ENCODE measurements at places on chromosomes 4 and X.
A peak's percentile ranks its signal among the peaks of the same experiment; 100 is the strongest.

DNA sequence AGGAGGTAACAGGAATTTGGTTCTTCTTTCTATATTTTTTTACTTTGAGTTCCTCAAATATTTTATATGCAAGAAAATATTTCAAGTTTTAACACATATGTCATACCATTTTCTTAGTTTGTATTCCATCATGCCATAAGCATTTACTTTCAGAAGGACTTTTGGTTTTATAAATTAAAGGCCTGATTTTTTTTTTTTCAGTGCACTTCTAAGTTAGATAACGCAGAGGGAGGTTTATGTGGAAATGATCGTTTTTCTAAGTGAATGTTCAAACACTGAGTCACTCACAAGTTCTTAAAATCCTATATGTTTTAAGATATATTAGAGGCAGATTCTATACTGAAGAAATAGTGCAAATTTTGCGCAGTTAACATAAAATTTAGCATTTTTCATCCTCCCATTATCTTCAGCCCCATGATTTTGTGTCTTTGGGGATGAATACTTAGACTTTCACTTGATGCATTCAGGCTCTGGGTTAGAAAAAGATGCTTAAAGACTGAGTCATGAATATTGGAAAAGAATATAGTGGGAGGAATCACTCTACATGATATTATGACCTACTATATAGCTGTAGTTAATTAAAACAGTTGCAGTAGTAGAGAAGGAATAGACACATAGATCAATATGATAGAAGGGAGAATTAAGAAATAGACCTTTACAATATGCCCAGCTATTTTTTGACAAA is 54.9 kb downstream of the COL4A5 start:
- DNase-seq = no peak

GRCh38 chr4:153535772-153536513 is 69.8 kb downstream of the TMEM131L start:
- DNase-seq = no peak

- no peak for DNase-seq
Measured at GRCh38 chr4:3868211-3869173, 102.3 kb downstream of the ADRA2C start.

DNA sequence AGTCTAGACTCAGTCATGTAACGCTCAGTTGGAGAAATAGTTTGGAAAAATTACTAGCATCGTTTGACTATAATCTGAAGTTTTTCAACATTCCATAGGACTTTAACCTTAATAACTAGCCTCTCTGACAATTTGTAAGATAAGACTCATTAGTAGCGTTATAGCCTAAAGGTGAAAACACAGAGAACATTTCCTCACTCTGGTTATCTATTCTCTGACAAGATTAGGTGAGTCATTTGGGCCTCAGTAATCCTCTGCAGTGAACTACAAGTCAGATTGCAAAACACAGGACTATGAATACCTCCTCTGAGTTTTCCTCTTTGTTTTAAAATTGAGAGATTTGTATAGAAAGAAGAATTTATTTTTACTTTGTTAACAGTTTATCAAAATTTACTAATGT is 31.8 kb upstream of the PDLIM5 start:
- DNase-seq = no peak

DNA sequence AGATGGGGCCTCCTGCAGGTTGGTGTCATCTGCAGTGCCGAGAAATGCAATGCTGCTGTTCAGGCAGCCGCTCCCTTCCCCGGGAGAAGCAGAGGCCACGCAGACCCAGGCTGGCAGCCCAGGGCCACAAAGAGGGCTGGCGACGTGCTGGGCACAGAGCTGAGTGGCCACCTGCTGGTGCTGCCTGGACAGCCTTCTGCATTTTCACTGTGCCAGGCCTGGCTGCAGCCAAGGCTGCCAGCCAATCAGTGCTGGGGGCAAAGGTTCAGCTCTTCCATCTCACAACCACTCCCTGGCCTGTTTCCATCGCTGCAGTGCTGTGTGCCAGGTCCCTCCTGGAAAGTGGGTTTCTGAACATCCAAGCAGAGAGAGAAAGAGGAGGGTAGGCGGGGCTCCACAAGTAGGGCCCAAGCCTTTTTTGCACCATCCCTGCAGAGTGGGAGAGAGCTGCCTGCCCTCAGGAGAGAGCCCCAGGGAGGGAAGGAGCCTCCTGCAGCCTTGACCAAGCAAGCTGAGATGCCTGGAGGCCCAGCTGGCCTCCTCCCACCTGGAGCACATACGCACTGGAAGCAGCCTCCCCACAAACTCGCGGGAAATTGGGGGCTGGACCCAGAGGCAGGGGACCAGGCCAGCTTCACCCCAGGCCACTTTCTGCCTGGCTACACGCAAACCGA is 20.1 kb downstream of the ADRA2C start:
- no peak for DNase-seq

DNA sequence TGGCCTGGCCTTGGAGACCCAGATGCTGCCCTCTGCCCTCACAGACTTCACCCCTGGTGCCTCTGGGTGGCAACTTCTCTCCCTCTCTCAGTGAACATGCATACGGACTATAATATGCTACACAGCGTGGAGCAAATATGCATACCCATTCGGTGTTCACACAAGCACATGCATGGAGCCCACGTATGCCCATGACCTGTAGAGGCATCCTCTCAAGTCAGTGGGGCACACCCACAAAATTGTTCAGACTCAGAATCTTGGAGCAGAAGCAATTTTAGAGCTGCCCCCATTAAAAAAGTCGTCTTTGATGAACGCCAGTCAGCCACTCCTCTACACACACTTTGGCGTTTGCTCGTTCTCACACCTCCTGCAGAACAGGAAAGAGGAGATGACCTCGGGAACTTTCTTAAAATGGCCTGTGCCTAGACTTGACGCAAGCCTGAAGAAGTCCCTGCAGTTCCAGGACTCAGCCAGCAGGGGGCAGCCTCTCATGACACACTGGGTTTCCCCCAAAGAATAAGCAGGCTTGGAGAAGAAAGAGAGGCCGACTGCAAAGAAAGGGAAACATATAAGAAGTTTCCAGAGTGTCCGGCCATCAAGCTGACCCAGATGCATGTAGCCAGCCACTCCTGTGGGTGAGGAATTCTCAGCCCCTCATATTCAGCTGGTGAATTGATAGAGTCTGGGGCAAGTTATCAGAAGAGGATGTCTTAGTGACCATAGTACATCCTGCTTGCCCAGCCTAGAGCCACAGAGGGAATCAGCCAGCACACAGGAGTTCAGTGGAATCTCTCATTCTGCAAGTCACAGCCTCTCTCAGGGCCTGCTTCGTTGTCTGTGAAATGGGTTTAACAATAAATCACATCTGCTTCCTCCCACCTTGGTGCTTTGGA is 17.3 kb downstream of the APLN start:
- peak; percentile 75 for DNase-seq

- no peak for DNase-seq
Measured at GRCh38 chr4:10003666-10004065, 17.6 kb downstream of the SLC2A9 start.

- no peak for DNase-seq
Measured at GRCh38 chr4:26010304-26010703, 96.3 kb downstream of the SMIM20 start.

DNA sequence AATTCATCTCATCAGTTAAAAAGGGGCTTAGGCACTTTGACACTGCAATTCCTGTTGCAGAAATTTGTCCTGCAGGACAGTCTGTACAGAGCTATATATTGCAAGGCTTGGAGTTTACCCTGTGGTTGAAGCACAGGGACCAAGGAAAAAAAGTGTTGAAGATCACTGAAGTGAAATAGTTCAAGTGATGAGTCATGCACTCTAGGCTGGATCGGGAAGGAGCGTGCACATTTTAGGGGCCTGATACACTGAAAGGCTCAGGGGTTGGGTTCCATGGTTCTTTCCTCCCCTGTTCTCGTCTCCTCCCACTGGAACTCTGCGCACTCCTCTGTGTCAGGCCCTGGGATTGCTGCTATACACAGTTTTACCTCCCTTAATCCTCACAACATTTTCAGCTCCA is 104.9 kb upstream of the ARMCX2 start:
- no peak for DNase-seq

DNA sequence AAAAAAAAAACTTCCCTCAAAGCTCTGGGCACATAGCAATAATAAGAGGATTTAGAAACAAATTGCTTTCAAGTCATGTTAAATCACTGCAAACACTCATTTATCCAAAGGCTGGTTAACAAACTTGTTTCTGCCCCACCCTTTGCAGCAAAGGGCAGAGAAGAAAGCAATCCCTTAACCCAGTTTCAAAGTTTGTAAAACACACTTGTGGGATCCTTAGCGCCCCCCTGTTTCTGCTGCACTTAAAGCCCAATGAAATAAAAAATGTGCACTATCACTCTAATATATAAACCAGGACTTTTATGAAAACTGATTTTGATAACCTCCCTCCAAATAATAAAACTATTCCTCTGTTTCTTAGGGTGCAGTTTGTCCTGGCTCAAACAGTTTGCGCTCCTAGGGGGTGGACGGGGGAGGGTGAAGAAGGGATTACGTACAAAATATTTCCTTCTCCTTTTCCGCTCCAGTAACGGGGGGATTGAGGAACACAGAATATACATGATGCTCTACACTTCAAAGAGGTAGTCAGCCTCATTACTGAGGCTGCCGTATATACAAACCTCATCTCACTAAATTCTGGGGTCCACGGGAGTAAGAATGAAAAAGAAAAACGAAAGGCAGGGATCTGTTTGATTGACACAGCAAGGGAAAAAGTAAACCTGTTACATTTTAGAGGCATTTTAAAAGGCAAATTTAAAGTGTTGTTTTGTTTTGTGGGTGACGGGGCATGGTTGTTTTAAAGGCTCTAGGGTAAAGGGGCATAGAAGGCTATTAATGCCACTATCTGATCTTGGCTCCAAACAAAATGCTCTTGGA is 3.1 kb upstream of the PCDH10 start:
- DNase-seq = no peak

DNA sequence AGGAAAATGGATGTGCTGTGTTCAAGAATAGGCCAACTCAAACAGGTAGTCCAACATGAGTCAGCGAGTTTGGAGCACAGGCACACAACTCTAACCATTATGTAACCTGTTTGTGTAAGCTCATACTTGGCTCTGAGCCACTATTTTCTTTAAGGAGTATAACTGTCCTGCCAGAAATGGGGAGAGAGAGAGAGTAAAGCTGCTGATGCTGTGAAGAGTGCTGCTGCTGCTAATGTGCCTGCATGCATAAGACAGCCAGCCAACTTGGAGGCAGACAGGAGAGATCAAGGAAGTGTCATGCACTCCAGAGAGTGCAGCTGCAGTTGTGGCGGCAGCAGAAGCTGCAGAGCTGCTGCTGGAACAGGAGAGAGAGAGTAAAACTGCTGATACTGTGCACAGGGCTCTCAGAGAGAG is 11.7 kb upstream of the STATH start:
- DNase-seq = no peak

- DNase-seq = no peak
Measured at GRCh38 chrX:69396916-69397315, 107.2 kb upstream of the NALF2 start.

GRCh38 chr4:86895692-86896488 is 3.7 kb upstream of the C4orf36 start:
- peak; percentile 20 for DNase-seq

DNA sequence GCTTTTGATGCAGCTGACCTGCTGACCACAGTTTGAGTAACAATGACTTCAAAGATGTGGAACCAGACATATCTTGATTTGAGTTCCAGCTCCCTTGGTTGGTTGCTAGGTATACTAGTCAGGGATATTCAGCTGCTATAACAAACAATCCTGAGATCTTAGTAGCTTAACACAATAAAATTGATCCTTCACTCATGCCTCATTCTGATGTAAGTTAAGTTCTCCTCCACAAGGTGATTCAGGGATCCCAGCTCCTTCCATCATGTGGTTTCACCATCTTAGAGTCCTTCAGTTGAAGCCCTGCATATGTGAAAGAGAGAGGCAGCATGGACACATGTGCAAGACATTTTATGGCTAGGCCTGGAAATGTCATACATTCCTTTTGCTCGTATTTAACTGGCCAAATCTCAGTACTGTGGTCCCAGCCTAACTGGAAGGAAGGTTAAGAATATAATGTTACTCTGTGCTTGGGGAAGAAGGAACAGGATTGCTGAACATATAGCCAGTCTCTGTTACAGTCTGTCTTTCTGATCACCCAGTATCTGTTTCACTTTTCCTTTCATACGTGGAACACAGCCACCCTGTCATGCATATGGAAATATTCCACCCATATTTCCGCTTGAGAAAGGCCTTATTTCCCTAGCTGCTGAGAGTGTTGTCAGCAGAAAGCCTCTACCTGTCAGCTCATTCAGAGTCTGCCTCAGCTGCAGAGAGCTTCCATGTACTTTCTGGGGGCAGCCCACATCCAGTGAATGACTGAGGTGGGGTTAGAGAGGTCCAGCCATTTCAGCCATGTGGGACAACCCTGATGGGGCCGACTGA is 7.1 kb downstream of the SMIM9 start:
- DNase-seq = peak; percentile 15

DNA sequence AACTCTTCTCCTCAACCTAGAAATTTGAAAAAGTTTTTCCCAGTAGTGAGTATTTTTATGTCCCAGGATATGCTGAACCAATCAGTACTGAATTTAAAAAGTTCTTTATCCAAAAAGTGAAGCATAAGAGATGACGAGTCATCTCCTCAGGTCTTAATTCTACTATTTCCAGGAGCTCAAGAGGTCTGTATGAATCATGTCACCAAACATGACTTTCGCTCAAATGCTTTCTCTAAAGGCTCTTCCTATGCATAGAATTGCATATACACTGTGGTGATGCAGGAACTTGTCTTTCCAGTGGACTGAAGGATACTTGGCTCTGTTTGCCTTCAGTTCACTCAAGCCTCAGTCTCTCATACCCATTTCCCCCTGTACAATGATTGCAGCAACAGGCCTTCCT is 36.1 kb downstream of the ZNF41 start:
- no peak for DNase-seq

- no peak for DNase-seq
Measured at GRCh38 chr4:182978152-182978827, 61.1 kb upstream of the DCTD start.

GRCh38 chr4:7297881-7298280 is 105.5 kb downstream of the SORCS2 start:
- no peak for DNase-seq

DNA sequence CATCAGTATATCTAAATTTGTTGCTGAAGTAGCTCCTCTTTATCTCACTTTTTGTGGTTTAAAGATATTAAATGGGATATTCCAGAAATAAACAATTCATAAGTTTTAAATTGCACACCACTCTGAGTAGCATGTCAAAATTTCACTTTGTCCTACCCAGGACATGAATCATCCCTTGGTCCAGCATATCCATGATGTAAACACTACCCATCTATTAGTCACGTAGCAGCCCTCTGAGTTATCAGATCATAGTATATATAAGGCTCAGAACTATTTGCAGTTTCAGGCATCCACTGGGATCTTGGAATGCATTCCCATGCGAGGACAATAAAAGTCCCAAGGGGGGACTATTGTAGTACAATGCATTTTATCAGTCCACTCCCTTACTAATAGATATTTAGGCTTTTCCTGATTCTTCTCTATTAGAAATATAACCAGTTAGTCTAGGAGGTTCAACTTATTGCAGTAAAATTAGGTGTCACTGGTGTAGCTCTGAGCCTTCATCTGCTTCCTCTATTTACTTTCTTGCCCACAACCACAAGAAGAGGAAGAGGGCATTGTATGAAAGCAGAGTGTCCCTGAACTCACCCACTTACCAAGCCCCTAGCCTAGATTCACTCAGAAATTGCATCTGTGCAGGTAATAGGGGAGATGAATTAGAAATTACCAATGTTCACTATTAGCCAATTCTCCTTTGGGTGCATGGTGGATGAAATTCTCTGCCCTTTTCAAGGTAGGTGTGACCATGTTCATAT is 409.8 kb upstream of the GALNT7 start:
- no peak for DNase-seq

GRCh38 chrX:111035256-111035655 is 60.7 kb upstream of the PAK3 start:
- DNase-seq = no peak

All from immature natural killer cell (primary cell).